HS-5 (cell line): ENCODE measurements at places on chromosomes 5 and 9.

DNA sequence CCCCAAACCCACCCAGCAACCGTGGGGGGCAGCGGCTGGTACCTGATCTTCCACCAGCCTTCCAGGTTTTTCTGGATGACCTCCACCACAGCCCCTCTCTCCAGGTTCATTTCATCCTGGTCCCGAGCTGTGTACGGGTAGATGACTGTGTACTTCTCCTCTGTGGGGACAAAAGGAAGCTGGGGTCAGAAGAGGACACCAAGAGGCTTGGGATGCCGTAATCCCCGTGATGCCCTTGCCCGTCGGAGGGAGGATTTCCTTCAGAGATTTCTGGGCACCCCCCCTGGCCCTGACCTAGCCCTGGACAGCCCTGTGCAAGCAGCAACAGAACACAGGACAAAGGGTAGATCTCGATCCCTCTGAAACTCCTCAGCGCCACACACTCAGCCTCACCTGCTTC, 70.3 kb upstream of the UBTD2 start:
- DNase-seq: no peak

GRCh38 chr5:179420476-179420875, 75.2 kb upstream of the ADAMTS2 start:
- DNase-seq: no peak

GRCh38 chr9:123395276-123395688, 39.3 kb downstream of the CRB2 start:
- no peak for DNase-seq

DNA sequence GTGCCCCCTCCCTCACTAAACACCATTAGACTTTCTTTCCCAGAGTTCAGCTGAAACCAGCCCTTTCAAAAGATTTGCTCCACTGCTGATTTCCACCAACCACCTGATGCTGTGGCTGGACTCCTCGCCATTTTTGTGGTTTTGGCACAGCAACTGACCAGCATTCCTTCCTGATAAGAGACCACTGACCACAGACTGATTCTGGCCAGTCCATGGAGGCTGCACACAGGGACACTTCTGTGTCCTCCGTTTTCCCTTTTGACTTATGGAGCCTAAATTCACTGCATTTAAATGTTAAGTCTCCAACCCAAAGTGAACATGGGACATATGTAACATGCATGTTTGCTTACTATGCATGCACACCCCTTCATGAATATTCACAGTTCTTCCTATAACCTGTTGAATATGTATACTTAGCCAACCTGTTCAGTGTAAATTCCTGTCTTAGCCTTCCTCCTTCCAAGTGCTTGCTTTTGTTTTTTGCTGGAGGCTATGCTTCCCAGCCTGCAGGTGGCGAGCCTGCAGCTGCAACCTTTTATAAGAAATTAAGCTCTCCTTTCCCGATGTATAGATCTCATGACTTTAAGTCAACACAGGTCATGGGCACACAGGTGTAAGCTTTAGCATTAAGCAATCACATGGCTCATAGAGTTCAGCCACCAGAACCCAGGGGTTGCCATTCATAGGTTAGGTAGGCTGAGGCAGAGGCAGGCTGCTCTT, 78.7 kb downstream of the ACTL7B start:
- no peak for DNase-seq

GRCh38 chr9:125795970-125796596, 48.9 kb downstream of the PBX3 start:
- DNase-seq: no peak

DNA sequence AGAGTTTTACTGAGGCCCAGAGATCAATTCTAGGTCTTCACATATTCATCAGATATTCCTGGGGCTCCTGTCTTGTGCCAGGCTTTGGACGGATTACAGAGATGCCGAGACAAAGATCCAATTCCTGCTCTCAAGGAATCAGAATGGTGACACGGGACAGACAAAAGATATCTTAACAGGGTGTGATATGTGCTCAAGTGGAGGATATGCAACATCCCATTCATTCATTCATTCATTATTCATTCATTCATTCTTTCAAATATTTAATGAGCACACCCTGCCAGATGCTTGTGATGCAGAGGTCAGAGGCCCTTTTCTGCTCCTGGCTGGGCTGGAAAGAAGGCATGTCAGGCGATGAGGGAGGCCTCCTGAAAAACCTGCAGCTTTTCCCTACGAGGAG, 21.8 kb downstream of the LHX2 start:
- no peak for DNase-seq

DNA sequence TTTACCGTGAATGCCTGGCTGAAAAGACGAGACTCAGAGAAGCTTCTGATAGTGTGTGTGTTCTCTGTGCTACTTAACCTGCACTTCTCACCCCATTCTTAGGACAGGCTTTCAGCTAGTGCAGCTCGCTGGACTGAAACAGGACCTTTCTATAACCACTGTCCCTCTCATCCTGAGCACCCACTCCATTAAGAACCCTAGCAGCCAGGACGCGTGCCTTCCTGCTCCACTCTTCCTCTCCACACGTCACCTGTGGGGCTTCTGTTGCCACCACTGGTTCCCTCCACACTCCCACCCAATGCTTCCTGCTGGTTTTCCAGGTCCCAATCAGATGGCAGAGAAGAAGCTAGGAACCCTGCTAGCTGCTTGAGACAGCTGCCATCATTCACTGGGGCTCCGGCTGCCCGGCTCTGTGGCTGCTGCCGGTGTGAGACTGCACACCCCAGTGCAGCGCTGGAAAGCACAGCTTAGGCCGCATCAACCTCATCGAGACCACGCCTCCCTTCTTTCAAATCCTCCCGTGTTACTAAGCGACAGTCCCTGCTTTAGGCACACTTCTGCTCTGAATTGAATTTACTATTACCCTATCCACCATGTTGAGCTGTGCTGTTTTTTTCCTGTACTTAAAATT, 44.0 kb downstream of the RNF130 start:
- no peak for DNase-seq

DNA sequence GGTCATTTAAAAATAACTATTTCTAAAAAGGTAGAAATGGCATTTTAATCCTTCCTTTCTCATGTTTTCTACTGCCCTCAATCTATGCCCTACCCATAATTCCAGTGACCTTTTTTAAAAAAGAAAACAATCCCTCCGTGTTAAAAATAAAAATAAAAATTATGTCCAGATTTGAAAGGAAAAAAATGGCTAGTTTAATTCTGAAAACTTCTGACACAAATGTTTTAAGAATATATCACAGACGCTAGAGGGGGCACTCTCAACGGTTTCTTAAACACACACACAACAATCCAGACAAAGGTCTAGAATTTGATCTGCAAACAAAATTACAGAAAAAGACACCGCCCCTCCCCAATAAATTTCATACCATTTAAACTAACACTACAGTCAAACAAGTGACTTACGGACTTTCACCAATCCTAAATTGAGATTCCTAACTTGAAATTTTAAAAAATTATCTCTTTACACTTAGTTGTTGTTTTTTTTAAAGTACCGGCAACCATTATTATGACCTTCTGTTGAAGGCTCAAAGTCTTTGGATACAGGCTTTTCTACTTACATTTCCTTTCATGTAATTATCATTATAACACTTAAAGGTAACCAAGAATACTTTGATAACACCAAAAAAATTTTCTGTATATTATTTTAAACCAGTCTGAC, 38.2 kb downstream of the CLINT1 start:
- peak; percentile 18 for DNase-seq

DNA sequence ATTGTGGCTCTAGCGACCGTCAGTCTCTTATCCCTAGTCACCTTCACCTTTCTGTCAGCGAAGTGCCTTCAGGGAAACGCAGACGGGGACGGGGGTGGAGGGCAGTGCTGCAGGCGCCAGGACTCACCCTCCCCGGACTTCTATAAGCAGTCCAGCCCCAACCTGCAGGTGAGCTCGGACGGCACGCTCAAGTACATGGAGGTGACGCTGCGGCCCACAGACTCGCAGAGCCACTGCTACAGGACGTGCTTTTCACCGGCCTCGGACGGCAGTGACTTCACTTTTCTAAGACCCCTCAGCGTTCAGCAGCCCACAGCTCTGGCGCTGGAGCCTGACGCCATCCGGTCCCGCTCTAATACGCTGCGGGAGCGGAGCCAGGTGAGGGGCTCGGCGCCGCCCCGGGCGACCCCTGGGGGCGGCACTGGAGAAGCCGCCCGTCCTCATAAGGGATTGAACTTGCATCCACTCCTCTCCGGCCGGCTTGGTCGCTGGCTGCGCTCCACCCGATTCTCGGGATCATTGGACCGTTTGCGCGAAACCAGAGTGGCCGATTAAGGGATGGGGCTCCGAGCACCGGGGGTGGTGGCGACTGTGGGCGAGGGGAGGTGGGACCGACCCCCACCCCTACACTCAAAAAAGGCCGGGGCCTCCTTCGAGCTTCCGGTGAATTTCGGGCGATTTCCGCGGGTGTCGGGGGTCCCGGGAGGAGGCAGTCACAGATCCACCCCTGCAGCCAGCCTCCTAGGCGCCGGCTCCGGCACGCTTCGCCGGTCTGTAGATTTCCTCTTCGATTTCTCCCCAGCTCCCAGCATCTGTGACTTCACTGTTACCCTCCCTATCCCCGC, 2.7 kb downstream of the PCDHGC5 start:
- DNase-seq: no peak

GRCh38 chr5:126499853-126500342, 76.7 kb downstream of the GRAMD2B start:
- no peak for DNase-seq

GRCh38 chr5:1943481-1943880, 60.8 kb upstream of the IRX4 start:
- no peak for DNase-seq

GRCh38 chr9:76701441-76702039, 62.7 kb upstream of the PCA3 start:
- no peak for DNase-seq

DNA sequence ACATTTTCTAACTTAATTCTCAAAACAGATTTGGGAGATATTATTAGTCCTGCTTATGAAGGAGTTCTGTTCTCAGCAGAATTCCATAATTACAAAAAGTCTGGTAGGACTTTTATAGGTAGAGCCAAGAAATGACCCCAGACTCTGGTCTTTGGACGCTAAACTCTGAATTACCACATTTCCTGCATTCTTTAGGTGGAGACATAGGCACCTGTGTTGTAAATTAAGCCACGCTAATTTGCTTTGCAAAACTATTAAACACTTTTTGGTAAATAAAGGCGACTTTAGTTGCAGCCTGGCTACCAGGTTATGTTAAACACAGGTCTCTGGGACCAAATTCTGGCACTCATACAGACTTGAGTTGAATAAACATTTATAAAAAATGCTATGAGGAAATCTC, 77.7 kb downstream of the C9orf152 start:
- DNase-seq: no peak

- no peak for DNase-seq
These were observed 15.0 kb downstream of the ECM2 start for GRCh38 chr9:92520837-92521236.

DNA sequence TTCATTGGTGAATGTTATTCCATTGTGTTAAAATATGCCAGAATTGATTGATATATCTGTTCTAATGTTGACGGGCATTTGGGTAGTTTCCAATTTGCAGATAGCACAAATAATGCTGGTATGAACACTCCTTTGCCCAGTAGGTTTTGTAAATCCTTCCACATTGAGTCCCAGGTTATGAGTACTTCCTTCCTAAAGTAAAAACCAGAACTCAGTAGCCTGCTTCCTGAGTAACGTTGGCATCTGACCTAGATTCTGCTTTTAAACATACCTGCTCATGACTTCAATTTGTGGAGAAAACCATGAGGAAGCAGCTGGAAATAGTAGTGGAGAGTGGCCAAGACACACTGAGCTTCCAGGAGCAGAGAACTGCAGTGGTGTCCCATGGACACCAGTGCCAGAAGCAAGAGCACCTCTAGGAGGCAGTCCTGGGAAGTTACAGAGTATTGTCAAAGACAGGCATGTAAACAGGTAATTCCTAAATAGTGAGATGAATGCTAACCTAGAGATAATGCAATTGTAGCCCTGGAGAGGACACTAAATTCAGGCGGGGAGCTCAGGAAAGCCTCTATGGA, 24.3 kb upstream of the RASGRF2 start:
- DNase-seq: no peak

DNA sequence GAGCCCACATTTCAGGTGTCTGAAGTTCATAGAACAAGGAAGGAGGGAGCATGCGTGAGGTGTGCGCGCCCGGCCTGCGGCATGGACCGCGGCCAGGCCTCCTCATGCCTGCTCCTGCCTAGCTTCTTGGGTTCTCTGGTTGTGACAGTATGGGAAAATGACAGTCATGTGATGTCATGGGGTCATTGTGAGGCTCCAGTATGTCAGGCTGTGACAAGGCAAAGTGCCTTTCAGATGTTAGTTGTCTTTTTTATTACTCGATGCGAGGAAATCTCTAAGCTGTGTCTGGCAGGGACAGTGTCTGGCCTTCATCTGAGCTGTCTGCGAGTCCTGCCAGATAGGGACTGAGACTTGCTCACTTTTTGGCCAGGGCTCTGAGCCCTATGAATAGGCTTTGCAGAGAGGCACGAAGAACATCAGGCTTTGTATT, 13.3 kb downstream of the UCK1 start:
- DNase-seq: no peak
